ENCODE measurements at places on chromosomes 7 and 10.

DNA sequence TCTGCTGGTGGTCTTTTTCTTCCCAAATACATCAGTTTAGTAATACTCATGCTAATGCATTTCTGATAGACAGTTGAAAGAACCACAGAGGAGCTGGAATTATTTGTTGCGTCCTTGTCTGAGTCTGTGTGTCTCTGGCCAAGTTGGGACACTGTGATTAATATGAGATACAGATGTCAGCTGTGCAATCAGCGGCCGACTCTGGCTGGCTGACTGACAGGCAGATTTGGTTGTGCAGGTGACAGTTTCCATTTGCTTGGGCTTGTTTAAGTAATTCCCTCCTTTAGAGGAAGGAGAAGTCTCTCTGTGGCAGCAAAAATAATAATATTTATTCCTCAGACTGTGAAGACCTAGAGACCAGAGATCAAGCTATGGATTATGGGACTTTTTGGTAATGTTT, 176.2 kb upstream of the CHRM2 start:
- no peak for DNase-seq

GRCh38 chr7:105325216-105325904, 63.4 kb downstream of the SRPK2 start:
- DNase-seq = no peak

GRCh38 chr7:98186452-98187137, 24.6 kb upstream of the BHLHA15 start:
- DNase-seq = no peak

DNA sequence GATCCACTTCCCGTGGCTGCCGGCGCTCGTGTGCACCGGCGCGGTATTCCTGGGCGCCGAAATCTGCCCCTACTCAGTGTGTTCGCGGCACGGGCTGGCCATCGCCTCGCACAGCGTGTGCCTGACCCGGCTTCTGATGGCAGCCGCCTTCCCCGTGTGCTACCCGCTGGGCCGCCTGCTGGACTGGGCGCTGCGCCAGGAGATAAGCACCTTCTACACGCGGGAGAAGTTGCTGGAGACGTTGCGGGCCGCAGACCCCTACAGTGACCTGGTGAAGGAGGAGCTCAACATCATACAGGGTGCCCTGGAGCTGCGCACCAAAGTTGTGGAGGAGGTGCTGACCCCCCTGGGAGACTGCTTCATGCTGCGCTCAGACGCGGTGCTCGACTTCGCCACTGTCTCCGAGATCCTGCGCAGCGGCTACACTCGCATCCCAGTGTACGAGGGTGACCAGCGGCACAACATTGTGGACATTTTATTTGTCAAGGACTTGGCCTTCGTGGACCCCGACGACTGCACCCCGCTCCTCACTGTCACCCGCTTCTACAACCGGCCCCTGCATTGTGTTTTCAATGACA, 1.3 kb downstream of the CNNM1 start:
- no peak for DNase-seq

GRCh38 chr7:149872419-149873073, 1.2 kb upstream of the ATP6V0E2 start:
- no peak for DNase-seq

GRCh38 chr7:11758627-11759111, 73.3 kb downstream of the THSD7A start:
- no peak for DNase-seq

DNA sequence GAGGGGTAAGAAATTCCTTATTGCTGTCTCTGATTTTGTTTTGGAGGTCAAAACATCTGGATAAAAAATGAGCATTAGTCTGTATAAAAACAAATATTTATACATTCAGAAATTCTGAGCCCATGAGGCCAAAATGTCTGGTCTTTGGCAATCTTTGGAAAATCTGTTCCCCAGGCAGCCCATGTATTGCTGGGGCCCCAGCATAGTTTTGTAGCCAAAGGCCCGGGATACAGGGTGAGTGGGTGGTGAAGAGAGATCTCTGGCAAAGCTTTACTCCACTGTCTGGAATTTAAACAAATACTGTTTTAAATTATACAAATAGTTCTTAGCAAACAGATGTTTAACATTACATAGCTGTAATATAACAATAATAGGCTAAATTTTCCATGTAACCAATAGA, 134.7 kb upstream of the GALNT17 start:
- no peak for DNase-seq

DNA sequence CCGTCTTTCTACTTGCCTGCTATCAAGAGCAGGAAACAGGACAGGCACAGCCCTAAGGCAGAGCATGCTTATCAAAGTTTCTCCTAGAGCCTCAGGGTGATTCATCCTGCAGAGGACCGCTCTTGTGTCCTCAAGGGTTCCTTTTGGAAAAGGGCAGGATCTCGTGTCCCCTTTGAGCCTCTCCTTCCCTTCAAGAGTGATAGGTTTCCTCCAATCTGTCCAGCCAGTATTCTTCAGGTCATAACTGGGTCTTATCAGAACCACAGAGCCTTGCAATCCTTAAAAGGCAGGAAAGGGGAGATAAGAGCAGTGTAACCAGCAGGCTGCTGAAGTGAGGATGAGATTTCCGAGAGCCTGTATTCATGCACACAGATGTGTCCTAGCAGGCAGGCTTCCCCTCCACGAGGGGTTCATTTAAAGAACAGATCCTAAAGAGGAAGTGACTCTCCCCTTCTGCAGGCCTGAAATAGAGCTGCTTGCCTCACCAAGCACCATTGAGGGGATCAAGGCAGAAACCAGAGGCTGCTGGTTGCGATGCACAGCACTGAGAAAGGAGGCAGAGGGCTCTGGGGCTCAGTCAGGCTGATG, 90.5 kb upstream of the SVIL start:
- no peak for DNase-seq

- no peak for DNase-seq
These were observed 33.0 kb upstream of the GALNTL5 start for GRCh38 chr7:151923097-151923876.

- no peak for DNase-seq
These were observed 21.8 kb upstream of the ZMIZ1 start for GRCh38 chr10:79046741-79047583.

DNA sequence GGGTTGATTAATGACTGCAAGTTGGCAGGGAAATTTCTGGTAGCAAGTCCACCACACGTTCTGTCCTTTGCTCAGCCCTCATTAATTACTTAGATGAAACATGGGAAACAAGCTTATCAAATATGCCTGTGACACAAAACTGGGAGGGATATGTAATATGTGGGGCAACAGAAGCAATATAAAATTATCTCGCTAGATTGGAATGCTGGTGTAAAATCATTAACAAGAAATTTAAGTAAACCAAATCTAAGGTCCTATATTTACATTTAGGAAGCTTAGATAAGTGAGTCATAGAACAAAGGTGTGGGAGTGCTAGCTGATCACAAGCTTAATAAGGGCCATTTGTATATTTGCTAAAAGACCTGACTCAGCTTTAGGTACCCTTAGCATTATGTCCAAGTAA, 23.5 kb downstream of the TRPV5 start:
- no peak for DNase-seq

Measured in memory B cell (primary cell).